ENCODE measurements at places on chromosomes 12 and 14. TPM values are rescaled to one million over a fixed set of nuclear protein-coding genes. Genes with fewer than 3 reads are reported as not detected.

Gene PLA2G1B
- not detected for total RNA-seq

Gene PAH
- total RNA-seq, result not detected

Gene RTL1
- not detected for total RNA-seq

Gene CDCA3
- total RNA-seq, result 87.8 TPM

Gene SLC24A4
- not detected for total RNA-seq

Gene C12orf50
- total RNA-seq, result not detected

Gene CLEC9A
- not detected for total RNA-seq

Gene PRKAG1
- 52.0 TPM for total RNA-seq

Gene SERPINA1
- total RNA-seq, result 22.1 TPM

Gene LRRK2
- total RNA-seq, result 0.21 TPM

Gene TSPAN9
- 0.87 TPM for total RNA-seq

Gene FCF1
- total RNA-seq, result 72.1 TPM

Gene GPR162
- total RNA-seq, result 0.31 TPM

Gene AMDHD1
- total RNA-seq, result 2.1 TPM

Gene RNU4-1
- total RNA-seq, result 1,201 TPM

Gene KRT74
- not detected for total RNA-seq

Gene SSPN
- total RNA-seq, result not detected

Gene STAC3
- 1.9 TPM for total RNA-seq

Gene CAPZA3
- not detected for total RNA-seq

Gene DEPDC4
- 2.4 TPM for total RNA-seq

Gene PIANP
- total RNA-seq, result 0.44 TPM

Gene OASL
- 26.5 TPM for total RNA-seq

Gene CCDC197
- total RNA-seq, result 0.44 TPM

Gene PTPN6
- 321 TPM for total RNA-seq

Gene CLEC7A
- not detected for total RNA-seq

Gene ARHGAP9
- 78.9 TPM for total RNA-seq

Gene LHX5
- not detected for total RNA-seq

Gene SIX4
- total RNA-seq, result not detected

Gene TAS2R7
- total RNA-seq, result not detected

Gene CD69
- total RNA-seq, result 118 TPM

Gene BIN2
- 64.6 TPM for total RNA-seq

Gene ARID4A
- total RNA-seq, result 24.1 TPM

Gene VWF
- total RNA-seq, result not detected

Gene DGKA
- 383 TPM for total RNA-seq

Gene FAM181A
- not detected for total RNA-seq

Gene NCAPD2
- 192 TPM for total RNA-seq

Gene DRAM1
- 2.6 TPM for total RNA-seq

Gene PCNX1
- total RNA-seq, result 39.2 TPM

Gene GZMB
- 2,294 TPM for total RNA-seq

Gene TMEM253
- not detected for total RNA-seq

Gene STK38L
- 25.1 TPM for total RNA-seq

Gene TPH2
- not detected for total RNA-seq

Gene AICDA
- not detected for total RNA-seq

Gene RNASE3
- total RNA-seq, result not detected

Gene CCT2
- total RNA-seq, result 264 TPM

Gene OR6C2
- total RNA-seq, result not detected

Gene MANSC4
- not detected for total RNA-seq

Gene INSM2
- total RNA-seq, result not detected

Gene LRRIQ1
- not detected for total RNA-seq

Gene CCDC196
- total RNA-seq, result not detected

Gene KRT71
- not detected for total RNA-seq

Gene TMEM260
- total RNA-seq, result 13.2 TPM

Gene TAS2R14
- 0.62 TPM for total RNA-seq

Gene REM2
- 0.77 TPM for total RNA-seq
